ENCODE measurements at places on chromosomes 4 and X. TPM values are rescaled to one million over a fixed set of nuclear protein-coding genes. Genes with fewer than 3 reads are reported as not detected.

- DNase-seq: no peak
Observed at GRCh38 chr4:169179609-169180521, 90.9 kb downstream of the SH3RF1 start.

DNA sequence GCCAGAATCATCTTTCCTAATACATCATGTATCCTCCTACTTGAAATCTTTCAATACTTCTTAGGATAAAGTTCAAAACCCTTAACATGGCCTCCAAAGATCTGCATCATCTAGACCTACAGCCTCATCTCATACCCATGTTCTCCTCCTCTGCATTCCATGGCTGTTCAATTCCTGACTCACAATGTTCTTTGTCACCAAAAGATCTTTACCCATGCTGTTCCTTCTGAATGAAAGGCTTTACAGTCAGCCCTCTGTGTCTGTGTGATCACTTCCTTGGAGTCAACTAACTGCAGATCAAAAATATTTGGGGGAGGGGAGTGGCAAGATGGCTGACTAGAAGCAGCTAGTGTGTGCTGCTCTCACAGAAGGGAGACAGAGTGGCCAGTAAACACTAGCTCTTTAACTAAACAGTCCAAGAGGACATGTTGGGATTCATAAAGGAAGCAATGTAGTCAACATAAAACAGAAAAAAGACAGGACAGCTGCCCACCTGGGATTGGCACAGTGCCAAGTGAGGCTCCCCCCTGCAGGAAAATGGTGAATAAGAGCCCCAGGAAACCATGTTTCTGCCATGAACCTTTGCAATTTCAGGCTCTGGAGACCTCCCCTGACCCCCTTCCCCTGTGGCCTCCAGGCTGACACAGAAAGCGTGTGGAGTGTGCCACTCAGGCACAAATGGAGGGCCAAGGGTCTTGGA, 31.9 kb downstream of the CBR4 start:
- DNase-seq: no peak

GRCh38 chrX:150455215-150455608, 92.1 kb downstream of the MAMLD1 start:
- no peak for DNase-seq

The AFF2 gene
- total RNA-seq: 0.09 TPM

The ABCE1 gene
- 97.1 TPM for total RNA-seq
